ENCODE measurements at places on chromosomes 2 and 18.

DNA sequence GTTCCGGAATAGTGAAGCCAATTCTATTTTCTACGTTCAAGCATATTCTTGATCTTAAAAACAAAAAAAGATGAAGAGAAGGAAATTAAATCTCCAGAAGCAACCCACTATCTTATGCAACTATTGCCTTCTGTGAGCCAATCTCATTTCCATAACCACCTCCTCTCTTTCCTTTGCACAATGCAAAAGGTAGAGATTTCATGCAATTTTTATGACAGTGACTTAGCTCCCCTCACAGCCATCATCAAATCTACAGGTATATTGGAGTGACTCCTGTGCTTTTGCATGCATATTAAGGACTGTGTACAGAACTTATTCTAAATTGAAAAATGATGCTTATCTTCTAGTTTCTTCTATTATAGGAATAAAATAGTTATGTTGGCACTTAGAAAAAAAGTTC is 191.8 kb downstream of the DCC start:
- no peak for DNase-seq

GRCh38 chr2:132963161-132963560 is 293.2 kb upstream of the LYPD1 start:
- DNase-seq, result no peak

- no peak for DNase-seq
These were observed 29.8 kb downstream of the CYTIP start for GRCh38 chr2:157414050-157414449.

GRCh38 chr18:48636436-48636835 is 97.6 kb downstream of the CTIF start:
- no peak for DNase-seq

DNA sequence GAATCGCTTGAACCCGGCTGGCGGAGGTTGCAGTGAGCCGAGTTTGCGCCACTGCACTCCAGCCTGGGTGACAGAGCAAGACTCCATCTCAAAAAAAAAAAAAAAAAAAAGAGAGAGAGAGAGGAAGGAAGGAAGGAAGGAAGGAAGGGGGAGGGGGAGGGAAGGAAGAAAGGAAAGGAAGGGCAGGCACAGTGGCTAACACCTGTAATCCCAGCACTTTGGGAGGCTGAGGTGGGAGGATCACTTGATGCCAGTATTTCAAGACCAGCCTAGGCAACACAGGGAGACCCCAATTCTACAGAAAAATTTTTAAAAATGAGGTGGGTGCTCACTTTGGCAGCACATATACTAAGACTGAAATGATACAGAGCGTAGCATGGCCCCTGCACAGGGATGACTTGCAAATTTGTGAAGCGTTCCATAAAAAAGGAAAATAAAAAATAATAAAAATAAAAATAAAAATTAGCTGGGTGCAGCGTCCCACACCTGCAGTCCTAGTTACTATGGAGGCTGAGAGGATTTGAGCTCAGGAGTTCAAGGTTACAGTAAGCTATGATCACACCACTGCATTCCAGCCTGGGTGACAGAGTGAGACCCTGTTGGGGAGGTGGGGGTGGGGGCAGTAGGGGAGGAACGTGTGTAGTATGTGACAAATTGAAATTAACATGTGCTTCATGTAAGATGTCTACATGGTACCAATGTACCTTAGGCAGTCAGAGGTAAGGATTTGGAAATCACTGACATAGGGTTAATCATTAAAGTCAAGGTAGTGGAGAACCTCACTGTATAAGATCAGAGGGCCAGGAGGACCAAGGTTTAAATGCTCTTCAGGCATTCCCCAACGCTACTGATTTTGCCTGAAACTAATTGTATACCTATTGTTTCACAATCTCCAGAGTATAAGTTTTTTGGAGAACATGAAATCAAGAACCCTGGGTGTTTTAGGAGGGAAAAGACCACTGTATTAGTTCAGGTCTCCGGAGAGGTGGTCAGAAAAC is 1.4 kb downstream of the WDCP start:
- DNase-seq, result no peak

GRCh38 chr2:118490330-118490729 is 357.1 kb downstream of the EN1 start:
- no peak for DNase-seq

DNA sequence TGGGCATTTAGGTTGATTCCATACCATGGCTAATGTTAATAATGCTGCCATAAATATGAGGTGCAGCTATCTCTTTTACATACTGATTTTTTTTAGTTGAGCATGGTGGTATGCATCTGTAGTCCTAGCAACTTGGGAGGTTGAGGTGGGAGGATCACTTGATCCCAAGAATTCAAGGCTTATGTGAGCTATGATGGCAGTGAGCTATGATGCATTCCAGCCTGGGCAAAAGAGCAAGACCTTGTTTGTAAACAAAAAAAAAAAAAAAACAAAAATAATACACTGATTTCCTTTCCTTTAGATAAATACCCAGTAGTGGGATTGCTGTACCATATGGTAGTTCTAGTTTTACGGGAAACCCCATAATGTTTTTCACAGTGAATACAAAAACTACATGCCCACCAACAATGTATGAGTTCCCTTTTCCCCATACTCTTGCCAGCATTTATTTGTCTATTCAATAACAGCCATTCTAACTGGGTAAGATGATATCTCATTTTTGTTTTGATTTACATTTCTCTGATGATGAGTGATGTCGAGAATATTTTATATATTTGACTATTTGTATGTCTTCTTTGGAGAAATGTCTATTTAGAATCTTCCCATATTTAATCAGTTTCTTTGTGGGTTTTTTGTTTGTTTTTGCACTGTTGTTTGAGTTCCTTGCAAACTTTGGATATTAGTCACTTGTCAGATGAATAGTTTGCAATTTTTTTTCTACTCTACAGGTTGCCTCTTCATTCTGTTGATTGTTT is 281.0 kb upstream of the KYNU start:
- no peak for DNase-seq

DNA sequence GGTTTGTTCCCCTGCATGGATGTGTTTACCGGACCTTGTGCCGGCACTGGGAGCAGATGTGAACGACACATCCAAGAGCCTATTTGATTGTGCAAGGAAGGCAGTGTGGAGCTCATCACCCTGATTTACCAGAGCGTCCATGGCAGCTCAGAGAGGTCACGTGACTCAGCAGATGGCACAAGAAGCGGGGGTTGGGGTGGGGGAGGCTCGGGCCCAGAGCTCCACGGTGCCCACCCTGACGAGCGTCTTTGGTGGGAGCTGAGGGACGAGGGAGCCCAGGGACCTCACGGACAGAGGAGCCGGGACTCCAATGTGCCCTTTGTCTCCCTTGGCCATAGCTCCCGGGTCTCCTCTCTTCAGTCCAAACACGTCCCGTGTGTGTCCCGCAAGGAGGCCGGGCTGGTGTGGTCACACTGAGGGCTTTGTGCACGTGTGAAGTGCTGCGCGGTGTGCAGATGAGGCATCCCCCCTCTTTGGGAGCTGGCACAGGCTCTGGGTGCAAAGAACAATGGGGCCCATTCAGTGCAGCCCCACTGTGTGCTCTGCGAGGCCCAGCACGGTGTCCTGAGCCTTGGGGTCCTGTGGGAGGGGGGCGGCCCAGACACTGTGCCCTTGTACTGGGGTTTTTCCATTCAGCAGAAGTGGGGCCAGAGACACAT is 15.5 kb downstream of the KCNIP3 start:
- DNase-seq, result no peak

GRCh38 chr2:68103030-68103708 is 40.4 kb upstream of the C1D start:
- DNase-seq, result no peak

- DNase-seq, result no peak
These were observed 208.6 kb downstream of the MYO1B start for GRCh38 chr2:191453761-191454160.

DNA sequence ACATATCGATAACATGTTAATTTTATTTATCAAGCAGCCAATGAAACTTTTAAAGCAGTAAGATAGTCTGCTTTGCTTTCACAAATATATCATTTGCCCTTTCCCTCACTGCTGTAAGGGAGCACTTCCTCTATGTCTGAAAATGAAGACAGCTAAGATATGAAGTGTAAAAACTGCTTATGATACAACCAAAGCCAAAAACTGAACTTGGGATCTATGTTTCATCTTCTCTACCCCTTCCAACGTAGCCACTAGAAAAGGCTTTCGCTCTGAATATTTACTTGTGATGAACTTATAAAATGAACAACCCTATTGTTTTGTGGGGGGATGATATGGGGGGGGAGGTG is 140.3 kb downstream of the TCF4 start:
- no peak for DNase-seq

DNA sequence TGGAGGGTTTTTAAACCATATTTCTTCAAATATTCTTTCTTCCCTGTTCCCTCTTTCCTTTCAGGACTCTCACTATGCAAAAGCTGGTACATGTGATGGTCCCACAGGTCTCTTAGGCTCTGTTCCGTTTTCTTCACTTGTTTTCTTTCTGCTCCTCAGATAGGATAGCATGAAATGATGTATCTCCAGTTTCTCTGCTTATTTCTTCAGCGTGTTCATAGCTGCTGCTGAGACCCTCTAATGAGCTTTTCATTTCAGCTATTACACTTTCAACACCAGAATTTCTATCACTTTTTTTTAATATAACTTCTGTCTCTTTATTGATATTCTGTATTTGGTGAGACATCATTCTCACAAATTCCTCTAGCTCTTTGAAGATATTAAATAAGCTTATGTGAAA is 63.9 kb downstream of the KCNG2 start:
- DNase-seq, result no peak

DNA sequence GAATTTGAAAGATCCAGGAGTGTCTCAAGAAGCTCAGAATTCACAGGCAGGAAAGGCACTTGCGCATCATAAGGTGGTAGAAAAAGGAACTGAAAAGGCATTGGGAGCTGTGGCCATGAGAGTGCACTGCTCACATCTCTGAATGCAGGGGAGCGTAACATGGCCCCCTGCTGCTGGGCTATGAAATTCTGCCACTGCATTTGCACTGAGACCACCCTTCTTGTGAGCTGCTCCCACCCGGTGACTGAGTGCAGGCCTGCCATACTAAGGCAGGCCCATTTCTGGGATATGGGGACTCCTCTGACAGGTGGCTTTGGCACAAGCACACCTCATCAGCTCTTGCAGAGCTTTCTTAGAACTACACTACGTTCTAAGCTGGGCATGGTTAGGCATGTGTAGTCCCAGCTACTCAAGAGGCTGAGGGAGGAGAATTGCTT is 25.3 kb upstream of the STARD7 start:
- DNase-seq, result no peak

DNA sequence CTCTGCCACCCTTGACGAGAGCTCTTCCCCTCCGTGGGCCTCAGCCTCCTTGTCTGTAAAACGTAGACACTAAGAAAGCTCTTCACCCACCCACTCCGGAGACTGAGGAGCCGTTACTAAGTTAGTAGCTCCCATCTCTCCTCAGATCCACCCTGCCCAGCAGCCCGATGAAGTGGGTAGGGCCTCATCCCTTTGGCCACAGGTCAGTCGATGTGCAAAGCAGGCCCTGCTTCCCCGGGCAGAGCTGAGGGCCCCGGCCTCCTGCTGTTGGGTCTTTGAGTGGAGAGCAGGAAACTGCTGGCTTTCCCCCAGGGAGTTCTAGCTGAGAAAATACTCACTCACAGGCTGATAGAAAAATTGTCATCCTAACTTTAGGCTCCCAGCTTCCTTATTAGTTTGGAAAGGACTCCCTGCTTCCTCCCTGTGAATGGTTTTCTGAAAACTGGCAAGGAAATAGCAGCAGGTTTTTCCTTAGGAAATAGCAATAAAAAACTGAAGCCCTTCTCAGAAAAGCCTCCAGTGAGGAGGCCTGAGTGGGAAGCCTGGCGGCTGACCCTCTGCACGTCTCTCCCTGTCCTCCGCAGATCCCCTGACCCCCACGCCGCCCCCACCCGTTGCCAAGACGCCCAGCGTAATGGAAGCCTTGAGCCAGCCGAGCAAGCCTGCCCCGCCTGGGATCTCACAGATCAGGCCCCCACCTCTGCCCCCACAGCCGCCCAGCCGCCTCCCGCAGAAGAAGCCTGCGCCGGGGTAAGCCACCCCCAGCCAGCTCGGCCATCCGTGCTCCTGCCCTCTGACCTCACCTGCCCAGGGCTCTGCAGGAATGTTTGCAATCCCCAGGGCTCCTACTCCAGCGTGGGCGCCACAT is 30.2 kb downstream of the ITGB1BP1 start:
- DNase-seq, result no peak

- DNase-seq, result no peak
These were observed 93.6 kb downstream of the LIPG start for GRCh38 chr18:49655266-49656072.

GRCh38 chr2:223759569-223760430 is 77.6 kb downstream of the AP1S3 start:
- no peak for DNase-seq

DNA sequence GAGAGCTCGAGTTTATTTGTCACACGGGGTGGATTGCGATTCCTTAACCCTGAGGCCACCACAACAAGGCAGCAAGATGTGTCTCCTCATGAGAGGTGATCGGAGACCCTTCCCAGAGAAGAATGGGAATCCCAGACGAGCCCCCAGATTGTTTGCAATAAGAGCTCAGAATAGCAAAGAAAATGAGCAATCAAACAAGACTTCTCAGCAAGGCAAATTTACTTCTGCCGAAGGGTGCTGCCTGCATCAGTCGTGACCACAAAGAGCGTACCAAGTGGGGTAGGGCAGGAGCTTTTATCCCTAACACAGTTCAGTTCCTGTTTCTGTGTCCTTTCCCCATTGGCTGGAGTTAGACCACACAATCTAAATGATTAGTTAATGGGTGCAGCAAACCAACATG is 237.5 kb upstream of the SYT4 start:
- no peak for DNase-seq

GRCh38 chr2:149579972-149580882 is 7.3 kb downstream of the MMADHC start:
- DNase-seq, result no peak

DNA sequence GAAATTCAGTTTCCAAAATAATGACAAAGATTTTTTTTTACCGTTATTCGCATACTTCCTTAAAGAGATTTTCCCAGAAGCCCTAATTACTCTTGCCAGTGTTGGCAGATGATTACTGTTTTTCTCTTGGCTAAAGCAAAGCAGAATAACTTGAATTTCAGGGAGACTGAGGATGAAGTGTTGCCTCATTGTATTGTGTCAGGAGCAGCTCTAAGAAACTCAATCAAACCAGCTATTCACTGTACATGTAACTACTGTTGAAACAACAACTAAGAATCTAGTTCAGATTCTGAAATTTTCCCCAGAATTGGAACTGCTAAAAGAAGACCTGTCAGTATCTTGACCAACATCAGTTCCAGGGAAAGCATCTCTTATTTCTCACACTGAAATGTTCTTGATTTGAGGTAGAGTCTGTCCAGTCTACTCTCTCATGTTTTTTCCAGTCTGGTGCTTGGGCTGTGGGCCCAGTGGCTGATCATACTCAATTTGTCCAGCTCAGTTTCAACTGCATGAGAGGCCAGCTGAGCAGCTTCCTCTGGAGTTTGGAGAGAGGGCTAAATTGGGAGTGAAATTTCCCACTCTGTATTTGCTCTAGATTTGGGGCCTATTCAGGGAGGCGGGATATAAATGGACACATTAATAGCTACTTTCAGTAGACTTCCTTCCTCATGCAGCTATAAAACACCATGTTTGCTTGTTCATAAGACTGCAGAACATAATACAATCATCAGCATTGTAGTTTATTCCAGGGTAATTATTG is 78.5 kb downstream of the PPP1R1C start:
- no peak for DNase-seq

All from activated T-helper 1 cell treated with anti-CD3 and anti-CD28 coated beads, Interleukin-2, amount 50 U/mL, for 16 hours (primary cell).